ENCODE measurements at places on chromosomes 16 and 17.
A peak's percentile ranks its signal among the peaks of the same experiment; 100 is the strongest.

DNA sequence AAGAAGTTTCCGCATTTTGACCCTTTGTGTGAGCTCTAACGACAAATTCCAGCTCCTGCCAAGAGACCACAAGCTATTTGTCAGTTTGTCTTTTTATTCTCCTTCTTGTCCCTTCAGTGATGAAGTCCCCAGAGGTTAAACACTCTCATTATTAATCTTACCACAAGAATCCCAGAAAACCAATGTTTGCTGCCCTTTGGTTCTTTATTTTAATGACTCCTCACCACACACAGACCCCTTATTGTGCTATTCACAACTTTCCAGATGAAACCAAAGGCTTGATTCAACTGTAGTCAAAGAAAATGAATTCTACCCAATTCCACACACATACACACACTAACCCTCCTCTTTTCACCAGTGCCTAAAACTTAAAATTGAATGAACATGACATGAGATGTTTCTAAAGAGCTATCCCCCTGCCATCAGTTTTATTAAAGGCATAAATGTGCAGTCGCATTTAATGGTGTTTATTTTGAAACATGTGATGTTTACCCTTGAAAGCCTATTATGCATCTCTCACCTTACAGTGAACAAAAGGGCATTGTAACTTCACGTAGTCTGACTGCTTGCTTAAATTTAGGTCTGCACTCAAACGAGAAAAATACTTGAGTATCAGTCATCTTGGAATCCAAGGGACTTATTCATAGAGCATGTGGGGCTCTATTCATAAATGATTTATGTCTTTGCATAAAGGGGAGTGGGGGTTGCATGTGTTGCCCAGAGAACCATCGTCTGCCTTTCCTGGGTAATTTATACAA, 44.1 kb downstream of the PCTP start:
- DNase-seq: no peak

DNA sequence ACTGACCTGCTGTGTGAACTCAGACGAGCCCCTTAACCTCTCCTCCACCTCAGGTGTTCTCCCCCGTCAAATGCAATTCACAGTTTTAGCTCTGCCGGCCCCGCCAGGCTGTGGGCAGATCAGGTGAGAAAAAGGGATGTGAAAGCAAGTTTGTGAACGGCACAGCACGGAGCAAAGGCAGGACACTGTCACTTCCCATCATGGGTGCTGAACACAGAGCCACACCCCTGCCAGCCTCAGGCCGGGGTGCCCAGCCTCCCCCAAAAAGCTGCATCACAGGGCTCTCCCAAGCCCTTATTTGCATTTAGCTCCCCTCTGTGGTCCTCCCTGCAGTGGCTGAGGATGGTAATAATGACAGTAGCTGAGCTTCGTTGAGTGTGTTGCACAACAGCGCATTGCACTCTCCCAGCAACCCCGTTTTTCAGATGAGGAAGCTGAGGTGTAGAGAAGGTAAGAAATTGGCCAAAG, 88.8 kb upstream of the TNRC6C start:
- DNase-seq: no peak

DNA sequence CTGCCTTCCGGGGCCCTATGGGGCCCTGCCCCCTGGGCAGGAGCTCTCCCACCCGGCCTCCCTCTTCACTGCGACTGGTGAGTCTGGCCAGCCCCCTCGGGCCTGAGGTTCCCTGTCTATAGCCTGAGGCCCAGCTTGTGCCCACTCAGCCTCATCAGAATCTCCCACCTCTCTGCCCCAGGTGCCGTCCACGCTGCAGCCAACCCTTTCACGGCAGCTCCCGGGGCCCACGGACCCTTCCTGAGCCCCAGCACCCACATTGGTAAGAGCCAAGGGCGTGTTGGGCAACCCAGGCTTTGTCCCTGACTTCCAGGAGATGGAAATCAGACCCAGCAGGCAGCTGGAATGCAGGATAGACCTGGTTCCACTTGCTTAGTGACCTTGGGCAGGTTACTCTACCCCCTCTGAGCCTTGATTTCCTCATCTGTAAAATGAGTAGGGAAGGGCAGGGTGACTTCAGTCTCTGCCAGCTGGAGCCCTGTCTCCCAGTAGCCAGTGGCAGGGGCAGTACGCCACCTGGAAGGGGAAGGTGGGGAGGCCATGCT, 9.2 kb downstream of the FBRS start:
- DNase-seq: no peak

GRCh38 chr16:26178298-26178697, 486.5 kb downstream of the HS3ST4 start:
- no peak for DNase-seq

GRCh38 chr17:9148905-9149525, 127.7 kb downstream of the NTN1 start:
- no peak for DNase-seq

GRCh38 chr17:75428543-75429469, 23.3 kb upstream of the GRB2 start:
- DNase-seq: peak; percentile 75

DNA sequence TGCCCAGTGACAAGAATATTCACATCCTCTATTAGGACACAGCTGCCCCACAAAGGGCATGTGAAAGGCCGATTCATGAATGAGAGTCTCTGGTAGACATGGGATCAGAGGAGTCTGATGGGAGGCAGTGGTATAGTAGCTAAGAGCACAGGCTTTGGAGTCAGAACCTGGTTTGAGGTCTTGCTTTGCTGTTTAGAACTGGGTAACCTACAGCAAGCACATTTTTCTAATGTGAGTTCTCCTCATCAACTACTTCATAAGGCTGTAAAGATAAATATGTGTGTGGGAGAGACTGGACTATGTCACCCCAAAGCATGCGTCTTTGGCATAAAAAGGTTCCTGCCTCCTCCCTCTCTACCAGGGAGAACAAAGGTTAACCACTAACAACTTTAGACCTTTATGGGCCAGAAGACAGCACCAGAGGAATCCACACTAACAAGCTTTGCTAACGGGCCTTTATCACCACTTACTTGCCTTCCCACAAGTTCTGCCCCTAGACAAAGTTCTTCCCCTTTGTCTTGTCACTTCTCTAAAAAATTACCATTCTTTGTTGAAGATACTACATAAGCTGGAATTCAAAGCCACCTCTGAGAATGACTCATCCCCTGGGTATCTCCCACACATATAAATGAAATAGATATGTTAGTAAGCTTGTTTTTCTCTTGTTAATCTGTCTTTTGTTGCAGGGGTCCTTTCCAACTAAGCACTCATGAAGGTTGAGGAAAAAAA, 21.1 kb downstream of the CDR2 start:
- DNase-seq: peak; percentile 43

- DNase-seq: no peak
Observed at GRCh38 chr17:78999947-79000395, 9.6 kb downstream of the CANT1 start.

DNA sequence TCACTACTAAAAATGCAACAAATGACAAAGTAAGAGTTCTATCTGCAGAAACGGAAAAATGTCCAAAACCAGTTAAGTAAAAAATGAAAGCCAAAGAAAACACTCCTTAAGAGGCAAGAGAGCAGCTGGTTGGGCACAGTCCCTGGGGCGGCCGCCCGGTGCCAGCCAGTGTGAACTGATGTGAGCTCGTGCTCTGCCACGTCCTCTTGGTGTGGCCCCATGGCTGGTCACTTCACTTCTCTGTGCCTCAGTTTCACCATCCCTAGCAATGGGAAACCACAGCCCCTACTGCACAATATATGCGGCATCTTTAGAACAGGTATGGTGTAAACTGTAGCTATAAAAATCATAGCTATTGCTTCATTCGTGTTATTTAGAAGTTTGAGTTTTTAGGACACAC, 21.2 kb downstream of the USP36 start:
- DNase-seq: no peak

DNA sequence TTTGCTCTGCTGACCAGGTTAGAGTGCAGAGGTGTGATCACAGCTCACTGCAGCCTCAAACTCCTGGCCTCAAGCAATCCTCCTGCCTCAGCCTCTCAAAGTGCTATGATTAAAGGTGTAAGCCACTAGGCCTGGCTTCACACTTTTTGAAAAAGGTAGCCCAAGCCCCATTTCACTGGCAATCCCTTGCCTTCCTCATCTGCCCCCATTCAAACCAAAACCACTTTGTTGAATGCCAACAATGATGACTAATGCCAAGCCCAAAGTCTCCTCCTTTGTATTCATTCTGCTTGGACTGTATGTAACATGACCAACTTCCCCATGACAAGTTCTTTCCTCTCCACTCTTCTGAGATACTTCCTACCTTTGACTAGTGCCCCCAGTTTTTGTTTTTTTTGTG, 33.1 kb downstream of the N4BP1 start:
- peak; percentile 21 for DNase-seq

DNA sequence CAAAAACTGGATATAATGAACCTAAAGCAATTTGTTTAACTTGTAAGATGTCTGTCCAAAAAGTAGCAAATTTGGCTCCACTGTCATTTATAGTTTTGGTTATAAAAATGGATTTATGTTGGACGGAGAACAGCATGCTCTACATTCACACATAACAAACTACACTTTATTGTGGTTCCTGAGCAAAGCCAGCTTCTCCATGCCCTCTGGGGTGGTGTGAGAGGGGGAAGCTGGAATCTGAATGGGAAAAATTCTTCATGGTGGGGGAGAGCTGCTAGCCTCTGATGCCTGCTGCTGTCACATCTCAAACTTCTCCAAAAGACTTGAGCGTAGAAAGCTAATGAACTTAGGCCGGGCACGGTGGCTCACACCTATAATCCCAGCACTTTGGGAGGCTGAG, 9.8 kb upstream of the METTL9 start:
- DNase-seq: no peak

DNA sequence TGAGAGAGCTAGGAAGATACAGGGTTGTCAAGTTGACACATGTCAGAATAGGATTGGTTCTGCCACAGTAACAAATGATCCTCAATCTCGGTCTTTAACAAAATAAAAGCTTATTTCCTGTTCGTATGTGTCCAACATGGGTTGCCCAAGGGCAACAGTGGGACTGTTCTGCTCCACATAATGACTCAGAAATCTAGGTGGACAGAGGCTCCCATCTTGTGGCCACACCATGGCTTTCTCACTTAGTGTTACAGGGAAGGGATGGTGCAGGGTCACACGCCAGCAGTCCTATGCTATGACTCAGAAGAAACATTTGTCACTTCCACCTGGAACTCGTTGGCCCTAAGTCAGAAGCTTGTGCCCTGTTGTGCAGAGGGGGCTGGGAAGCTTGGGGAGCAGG, 364.9 kb downstream of the SNX29 start:
- peak; percentile 36 for DNase-seq

- DNase-seq: peak; percentile 44
Observed at GRCh38 chr17:81651692-81652091, 4.7 kb downstream of the PDE6G start.

GRCh38 chr16:4683255-4684057, 9.9 kb upstream of the NUDT16L1 start:
- no peak for DNase-seq

- no peak for DNase-seq
Observed at GRCh38 chr17:77796176-77796860, 162.2 kb upstream of the TNRC6C start.

GRCh38 chr16:65876056-65876408, 490.5 kb upstream of the CDH5 start:
- no peak for DNase-seq

GRCh38 chr17:29927546-29927945, 2.5 kb downstream of the SSH2 start:
- DNase-seq: peak; percentile 69

- no peak for DNase-seq
Observed at GRCh38 chr16:86044881-86045590, 146.1 kb downstream of the IRF8 start.

GRCh38 chr17:66426397-66427033, 124.1 kb downstream of the PRKCA start:
- peak; percentile 29 for DNase-seq

GRCh38 chr17:30246460-30246859, 11.0 kb upstream of the SLC6A4 start:
- DNase-seq: no peak

DNA sequence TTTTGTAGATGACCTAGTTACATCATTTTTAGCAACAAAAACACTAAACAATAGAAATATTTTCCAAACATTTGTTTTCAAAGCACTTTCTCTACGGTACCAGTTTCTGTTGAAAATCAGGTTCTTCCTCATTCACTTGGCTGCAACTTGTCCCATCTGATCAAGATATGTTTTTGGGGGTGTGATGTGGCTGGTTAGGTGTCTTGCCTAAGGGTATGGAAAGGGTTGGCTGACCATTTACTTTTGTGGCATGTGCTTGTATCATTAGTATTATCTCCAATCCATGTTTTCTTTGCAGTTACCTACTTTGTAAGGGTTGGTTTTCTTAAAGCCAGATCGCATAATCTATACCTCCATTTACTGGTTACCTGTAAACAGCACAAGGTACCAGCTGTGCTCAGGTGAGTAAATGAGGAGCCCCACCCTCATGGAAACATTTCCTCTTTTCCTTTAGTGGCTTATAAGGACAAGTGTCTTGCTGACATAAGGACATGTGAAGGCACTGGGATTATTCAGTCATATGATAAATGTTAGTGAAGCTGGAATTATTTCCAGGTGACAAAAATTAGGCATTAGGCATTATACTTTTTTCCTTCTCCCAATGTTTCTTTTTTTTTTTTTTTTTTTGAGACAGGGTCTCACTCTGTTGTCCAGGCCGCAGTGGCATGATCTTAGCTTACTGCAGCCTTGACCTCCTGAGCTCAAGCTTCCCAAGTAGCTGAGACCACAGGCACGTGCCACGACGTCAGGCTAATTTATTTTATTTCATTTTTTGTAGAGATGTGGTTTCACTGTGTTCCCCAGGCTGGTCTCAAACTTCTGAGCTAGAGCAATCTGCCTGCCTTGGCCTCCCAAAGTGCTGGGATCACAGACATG, 162.0 kb downstream of the CCDC182 start:
- no peak for DNase-seq

GRCh38 chr17:48012151-48012520, 25.5 kb downstream of the COPZ2 start:
- DNase-seq: no peak

DNA sequence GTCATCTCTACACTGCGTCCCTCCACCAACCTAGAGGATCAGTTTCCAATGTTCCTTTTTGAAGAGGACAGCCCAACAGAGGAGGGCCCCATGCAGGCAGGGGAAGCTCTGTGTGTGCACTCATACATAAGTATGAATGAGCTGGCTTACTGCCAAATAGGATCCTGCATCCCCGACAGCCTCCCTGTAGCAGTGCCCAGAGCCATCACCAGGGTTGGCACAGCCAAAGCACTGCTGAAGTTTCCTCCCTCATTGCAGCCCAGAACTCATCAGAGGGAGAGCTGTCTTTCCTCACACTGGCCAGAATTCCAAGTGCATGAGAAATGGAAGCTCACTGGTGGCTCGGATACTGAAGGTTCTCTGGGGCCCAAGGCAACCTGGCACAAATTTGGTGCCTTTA, 114.4 kb downstream of the ASIC2 start:
- DNase-seq: peak; percentile 26
